ENCODE measurements at places on chromosomes 1 and 21.

DNA sequence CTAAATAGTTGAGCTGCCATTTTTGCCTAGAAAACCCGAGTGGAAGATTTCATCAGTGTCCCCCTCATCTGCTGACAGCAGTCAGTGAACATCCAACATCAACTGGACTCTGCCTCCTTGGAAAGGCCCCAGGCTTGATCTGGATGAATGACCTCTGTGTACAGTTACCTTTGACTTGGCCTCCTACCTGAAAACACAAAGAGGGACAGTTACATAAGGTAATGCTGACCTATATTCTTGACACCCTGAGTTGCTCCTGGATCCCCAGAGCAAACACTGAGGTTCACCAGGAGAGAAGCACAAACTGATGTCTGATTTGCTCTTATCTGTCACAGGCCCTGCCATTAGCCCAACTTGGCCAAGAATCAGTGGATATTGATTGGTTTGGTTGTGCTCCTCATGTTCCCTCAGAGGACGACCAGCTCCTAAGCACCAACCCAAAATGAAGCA is 138.9 kb downstream of the PROX1 start:
- H3K4me1 ChIP-seq, result no peaks in the 10 kb centered on the region
- H3K36me3 ChIP-seq, result no peaks in the 10 kb centered on the region
- no peak for DNase-seq
- no peaks in the 10 kb centered on the region for H3K27me3 ChIP-seq

GRCh38 chr1:221837896-221838295 is 96.0 kb upstream of the DUSP10 start:
- no peaks in the 10 kb centered on the region for H3K4me1 ChIP-seq
- H3K4me3 ChIP-seq, result no peak overlapping the region
- no peaks in the 10 kb centered on the region for H3K27me3 ChIP-seq
- DNase-seq, result no peak
- H3K36me3 ChIP-seq, result no peaks in the 10 kb centered on the region

DNA sequence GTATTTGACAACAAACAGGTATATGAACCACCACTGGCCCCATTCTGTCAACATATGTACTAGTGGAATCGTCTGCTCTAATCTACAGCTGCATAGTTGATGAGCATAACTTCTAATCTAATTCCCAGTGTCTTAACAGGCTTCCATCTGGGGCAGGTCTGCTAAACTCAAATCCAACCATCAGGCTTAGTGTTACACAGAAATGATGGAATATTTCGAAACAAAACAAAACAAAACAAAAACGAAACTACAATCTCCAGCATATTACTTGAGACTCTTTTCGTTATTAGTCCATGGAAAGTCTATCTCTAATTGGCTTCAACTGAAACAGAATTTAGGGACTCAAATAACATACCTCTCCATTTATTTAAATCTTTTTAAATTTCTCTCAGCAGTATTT is 37.6 kb downstream of the DIPK1A start:
- H3K4me3 ChIP-seq, result no peak overlapping the region
- no peaks in the 10 kb centered on the region for H3K4me1 ChIP-seq
- no peaks in the 10 kb centered on the region for H3K36me3 ChIP-seq
- DNase-seq, result no peak
- H3K27me3 ChIP-seq, result no peaks in the 10 kb centered on the region

- H3K36me3 ChIP-seq, result no peaks in the 10 kb centered on the region
- no peaks in the 10 kb centered on the region for H3K4me1 ChIP-seq
- H3K4me3 ChIP-seq, result no peak overlapping the region
- DNase-seq, result no peak
Observed at GRCh38 chr21:16408280-16408679, 678.5 kb downstream of the USP25 start.

GRCh38 chr1:165445388-165445787 is 462 bp upstream of the RXRG start:
- no peak overlapping the region for H3K4me3 ChIP-seq
- peaks cover 61% of the 10 kb centered on the region for H3K27me3 ChIP-seq
- no peaks in the 10 kb centered on the region for H3K4me1 ChIP-seq
- H3K27ac ChIP-seq, result no peak overlapping the region
- no peaks in the 10 kb centered on the region for H3K36me3 ChIP-seq
- DNase-seq, result no peak

GRCh38 chr1:31531177-31531999 is 44.9 kb upstream of the TINAGL1 start:
- DNase-seq, result no peak
- no peak overlapping the region for H3K4me3 ChIP-seq
- peaks cover 6% of the 10 kb centered on the region for H3K4me1 ChIP-seq

DNA sequence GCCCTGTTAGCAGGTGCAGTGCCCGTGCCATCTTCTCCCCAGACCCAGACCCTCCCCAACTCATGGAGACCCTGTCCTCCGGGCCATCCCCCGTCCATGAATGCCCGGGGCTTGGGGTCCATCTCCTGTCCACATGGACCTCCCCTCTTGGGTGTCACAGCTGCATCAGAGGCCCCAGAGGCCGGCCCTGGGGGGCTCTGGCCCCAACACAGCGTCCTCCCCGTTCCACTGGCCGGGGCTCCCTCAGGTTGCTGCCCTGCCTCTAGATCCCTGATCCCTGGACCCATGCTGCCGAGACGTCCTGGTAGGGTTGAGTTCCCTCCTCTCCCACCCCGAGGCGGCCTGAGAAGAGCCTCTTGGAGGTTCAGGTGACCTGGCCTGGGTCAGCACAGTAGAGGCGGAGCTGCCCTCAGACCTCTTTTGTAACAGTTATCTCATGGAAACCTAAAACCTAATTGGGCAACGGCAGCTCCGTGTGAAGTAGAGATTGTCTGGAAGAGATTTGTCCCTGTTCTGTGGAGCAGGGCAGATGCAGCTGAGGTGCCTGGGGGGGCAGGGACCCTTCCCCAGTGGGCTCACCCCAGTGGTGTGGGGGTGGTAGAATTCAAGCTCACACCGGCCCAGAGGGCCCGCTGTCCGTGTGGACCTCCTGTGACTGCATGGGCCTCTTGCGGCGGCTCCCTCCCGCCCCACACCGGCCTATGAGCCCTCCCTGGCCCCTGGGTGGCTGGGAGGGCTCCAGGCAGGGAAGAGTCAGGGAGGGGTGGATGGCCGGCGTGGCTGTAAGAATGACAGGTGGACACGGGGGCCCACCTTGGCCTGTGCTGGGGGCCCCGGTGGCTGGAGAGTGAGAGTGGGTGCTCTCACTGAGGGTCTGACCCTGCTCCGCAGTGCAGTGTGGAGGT is 56.1 kb downstream of the SKI start:
- DNase-seq, result no peak
- H3K4me3 ChIP-seq, result no peak overlapping the region
- no peaks in the 10 kb centered on the region for H3K27me3 ChIP-seq
- peaks cover 12% of the 10 kb centered on the region for H3K4me1 ChIP-seq
- no peak overlapping the region for H3K27ac ChIP-seq

GRCh38 chr21:37044643-37045042 is 28.2 kb downstream of the PIGP start:
- peaks cover 9% of the 10 kb centered on the region for H3K4me1 ChIP-seq
- H3K36me3 ChIP-seq, result no peaks in the 10 kb centered on the region
- no peaks in the 10 kb centered on the region for H3K27me3 ChIP-seq
- H3K27ac ChIP-seq, result no peak overlapping the region

GRCh38 chr1:56333461-56333860 is 245.9 kb downstream of the PLPP3 start:
- H3K27ac ChIP-seq, result no peak overlapping the region
- H3K27me3 ChIP-seq, result no peaks in the 10 kb centered on the region
- DNase-seq, result no peak
- no peaks in the 10 kb centered on the region for H3K36me3 ChIP-seq
- H3K4me1 ChIP-seq, result peaks cover 13% of the 10 kb centered on the region

DNA sequence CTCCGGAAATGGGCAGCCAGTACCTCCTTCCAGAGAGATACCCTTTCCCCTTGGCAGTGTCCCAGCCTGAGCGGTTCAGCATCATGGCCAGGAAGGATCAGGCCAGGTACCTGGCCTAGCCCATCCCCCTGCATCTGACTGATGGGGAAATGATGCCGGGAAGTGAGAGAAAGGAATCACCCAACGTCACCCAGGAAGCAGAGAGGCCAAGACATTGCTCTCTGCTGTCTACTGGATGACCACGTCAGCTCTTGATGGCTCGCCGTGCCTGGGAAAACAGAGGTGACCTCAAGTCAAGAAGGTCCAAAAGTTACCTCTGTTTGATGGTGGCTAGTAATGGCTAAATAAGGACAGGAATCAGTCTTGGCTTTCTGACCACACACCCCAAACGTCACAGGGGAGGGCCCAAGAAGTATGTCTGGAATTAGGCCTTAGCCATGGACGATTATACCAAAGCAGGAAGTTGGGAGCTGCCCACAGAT is 79.0 kb downstream of the MRPL37 start:
- H3K27ac ChIP-seq, result no peak overlapping the region

DNA sequence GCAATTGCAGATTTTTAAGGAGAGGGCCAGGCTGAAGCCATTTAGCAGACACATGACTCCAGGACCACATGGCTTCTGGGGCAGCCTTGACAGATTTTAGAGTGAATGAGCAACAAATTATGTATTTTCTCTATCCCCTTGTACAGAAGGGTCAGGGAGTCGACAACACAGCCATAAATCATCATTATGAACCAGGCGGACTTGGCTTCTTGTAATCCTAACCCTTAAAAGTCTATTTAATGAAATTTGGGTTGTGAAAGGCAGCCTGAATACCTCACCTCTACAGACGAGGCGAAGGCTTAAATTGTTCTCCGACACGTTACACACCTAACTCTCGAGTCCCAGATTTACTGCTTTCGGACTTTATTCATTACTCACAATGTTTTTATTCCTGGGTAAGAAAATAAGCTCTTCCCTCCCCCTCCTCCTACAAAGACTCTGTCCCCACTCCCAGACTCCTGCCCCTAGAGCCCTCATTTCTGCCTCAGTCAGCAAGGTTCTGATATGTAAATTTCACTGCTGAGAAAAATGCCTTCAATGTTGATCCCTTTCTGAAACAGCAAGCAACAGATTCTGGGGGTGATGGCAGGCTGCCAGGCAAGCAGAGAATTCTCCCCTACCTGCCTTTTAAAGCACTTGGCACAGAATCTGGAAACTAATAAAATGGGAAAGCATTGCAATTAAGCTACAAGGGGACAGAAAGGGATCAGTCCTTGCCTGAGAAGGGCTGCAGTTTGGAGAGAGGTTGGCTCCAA is 51.6 kb downstream of the PLPP3 start:
- peak; percentile 87 for DNase-seq
- peak overlapping the region; percentile 44 for H3K27ac ChIP-seq
- peaks cover 33% of the 10 kb centered on the region for H3K4me1 ChIP-seq

GRCh38 chr1:102472520-102472919 is 475.8 kb upstream of the OLFM3 start:
- no peaks in the 10 kb centered on the region for H3K27me3 ChIP-seq
- DNase-seq, result no peak
- H3K27ac ChIP-seq, result no peak overlapping the region
- no peak overlapping the region for H3K4me3 ChIP-seq
- no peaks in the 10 kb centered on the region for H3K36me3 ChIP-seq
- no peaks in the 10 kb centered on the region for H3K4me1 ChIP-seq

GRCh38 chr1:164440232-164440631 is 118.8 kb upstream of the PBX1 start:
- H3K36me3 ChIP-seq, result no peaks in the 10 kb centered on the region
- no peaks in the 10 kb centered on the region for H3K27me3 ChIP-seq
- no peak overlapping the region for H3K4me3 ChIP-seq
- DNase-seq, result peak; percentile 14

GRCh38 chr1:25550155-25550506 is 6.7 kb downstream of the LDLRAP1 start:
- H3K27me3 ChIP-seq, result no peaks in the 10 kb centered on the region
- no peak overlapping the region for H3K4me3 ChIP-seq
- DNase-seq, result peak; percentile 46
- H3K27ac ChIP-seq, result peak overlapping the region; percentile 67

- DNase-seq, result no peak
- H3K27ac ChIP-seq, result no peak overlapping the region
- peaks cover 5% of the 10 kb centered on the region for H3K27me3 ChIP-seq
- no peaks in the 10 kb centered on the region for H3K4me1 ChIP-seq
- H3K36me3 ChIP-seq, result no peaks in the 10 kb centered on the region
Observed at GRCh38 chr1:184146202-184146601, 94.7 kb downstream of the TSEN15 start.

GRCh38 chr21:17460094-17460493 is 52.7 kb upstream of the CXADR start:
- no peak overlapping the region for H3K4me3 ChIP-seq
- H3K4me1 ChIP-seq, result peaks cover 12% of the 10 kb centered on the region
- H3K27me3 ChIP-seq, result no peaks in the 10 kb centered on the region
- DNase-seq, result no peak

- peaks cover 5% of the 10 kb centered on the region for H3K4me1 ChIP-seq
- DNase-seq, result peak; percentile 10
- peaks cover 40% of the 10 kb centered on the region for H3K27me3 ChIP-seq
- H3K27ac ChIP-seq, result no peak overlapping the region
- peak overlapping the region; percentile 38 for H3K4me3 ChIP-seq
- H3K36me3 ChIP-seq, result no peaks in the 10 kb centered on the region
Observed at GRCh38 chr1:107141491-107142126, 770 bp downstream of the NTNG1 start.

DNA sequence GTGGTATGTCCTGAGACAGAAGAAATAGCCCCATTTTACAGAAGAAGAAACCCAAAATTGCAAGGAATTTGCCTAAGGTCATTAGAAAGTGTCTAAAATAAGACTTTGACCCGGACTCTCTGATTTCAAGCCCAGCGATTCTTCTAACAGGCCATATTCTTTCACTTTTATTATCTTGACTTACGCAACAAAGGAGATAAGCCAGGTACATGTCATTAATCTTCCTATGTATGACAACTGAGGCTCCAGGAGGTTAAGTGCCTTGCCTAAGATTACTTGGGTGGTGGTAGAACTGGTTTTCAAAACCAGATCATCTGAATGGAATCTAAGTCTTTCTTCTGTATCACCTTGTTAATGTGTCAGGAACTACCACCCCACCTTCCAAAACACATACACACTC is 124.3 kb downstream of the PBX1 start:
- peak overlapping the region; percentile 75 for H3K27ac ChIP-seq
- H3K4me1 ChIP-seq, result peaks cover 38% of the 10 kb centered on the region
- DNase-seq, result peak; percentile 96
- H3K4me3 ChIP-seq, result no peak overlapping the region

DNA sequence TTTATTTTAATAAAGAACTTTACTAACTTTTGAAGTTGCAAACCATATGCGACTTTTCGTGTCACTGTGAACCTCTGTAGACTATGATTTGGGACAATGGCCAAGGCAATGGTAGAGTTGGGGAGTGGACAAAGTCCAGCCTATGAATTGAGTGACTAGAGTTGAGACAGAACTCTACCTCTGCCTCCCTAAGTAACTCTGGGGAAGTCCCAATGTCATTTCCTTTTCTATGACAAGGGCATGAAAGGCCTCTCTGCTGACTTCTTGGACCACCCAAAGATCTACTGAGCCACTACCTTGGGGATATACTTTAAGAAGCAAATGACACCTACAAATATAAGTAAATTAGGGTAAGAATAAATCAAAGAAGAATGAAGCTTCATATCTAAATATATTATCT is 19.3 kb downstream of the BEND5 start:
- H3K4me3 ChIP-seq, result no peak overlapping the region
- no peak for DNase-seq
- no peaks in the 10 kb centered on the region for H3K27me3 ChIP-seq

DNA sequence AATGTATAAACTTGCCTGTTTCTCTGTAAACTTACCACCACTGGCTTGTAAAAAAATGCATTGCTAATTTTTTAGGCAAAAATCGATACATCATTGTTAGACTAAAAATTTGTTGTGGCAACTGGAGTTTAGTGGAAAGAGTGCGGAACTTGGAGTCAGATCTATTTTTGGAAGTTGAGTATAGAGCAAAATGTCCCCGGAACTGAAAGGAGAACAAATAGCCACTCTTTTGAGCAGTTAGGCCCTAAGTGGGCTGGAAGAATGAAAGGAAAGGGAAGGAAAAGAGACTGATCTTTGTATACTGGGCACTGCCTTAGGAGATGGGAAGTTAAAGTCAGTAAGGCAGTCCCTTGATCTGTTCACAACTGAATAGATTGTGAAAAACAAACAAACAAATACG is 30.2 kb downstream of the OPTC start:
- no peak for DNase-seq
